A549 treated with Hydrocortisone at 1 μM for 4 hours (cell line): ENCODE measurements at places on chromosomes 11 and 22. TPM values are rescaled to one million over a fixed set of nuclear protein-coding genes. Genes with fewer than 3 reads are reported as not detected.

Gene OR51I1
- not detected in 5 replicates for total RNA-seq

Gene MIEF1
- 23.9 to 31.2 TPM (median 25.1 TPM) in 5 replicates for total RNA-seq

Gene RPUSD4
- 16.3 to 18.3 TPM (median 17.0 TPM) in 5 replicates for total RNA-seq

Gene C22orf15
- not detected in 5 replicates for total RNA-seq

Gene TEX12
- not detected in 5 replicates for total RNA-seq

Gene NPTXR
- total RNA-seq = 7.9 to 10.8 TPM (median 9.8 TPM) in 5 replicates
